ENCODE measurements at places on chromosomes 16 and 17.

DNA sequence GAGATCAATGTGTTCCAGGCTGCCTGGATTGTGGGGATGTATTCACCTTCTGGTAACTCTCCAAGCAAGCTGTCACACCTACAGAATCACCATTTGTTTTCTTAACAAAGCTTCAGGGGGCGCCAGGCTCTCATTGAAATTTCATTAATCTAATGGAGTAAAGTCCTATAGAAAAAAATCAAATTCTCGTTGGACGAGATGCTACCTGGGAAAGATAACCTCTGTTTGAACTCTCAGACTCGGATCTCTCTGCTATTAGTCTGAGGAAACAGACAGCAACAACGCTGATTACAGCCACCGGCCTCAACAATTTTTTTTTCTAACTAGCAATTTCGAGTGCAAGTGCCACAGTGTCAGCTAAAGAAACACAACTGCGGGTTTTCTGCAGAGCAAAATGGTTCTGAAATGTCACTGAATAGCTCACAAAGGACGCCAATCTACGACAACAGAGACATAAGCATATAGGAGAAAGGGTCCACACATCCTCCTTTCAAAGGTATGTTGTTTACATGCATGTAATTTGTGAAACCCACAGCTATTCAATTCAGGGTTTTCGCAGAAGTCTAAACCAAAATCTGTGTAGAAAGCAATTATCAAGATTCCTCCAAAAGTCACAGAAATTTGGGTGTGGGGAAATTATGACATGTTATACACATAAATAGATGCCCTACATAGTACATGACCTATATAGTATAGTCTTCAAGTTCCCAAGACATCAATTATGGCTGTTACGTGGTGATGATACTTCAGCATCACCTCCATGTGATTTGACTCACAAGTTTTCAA, 135.8 kb downstream of the SKAP1 start:
- no peak for DNase-seq

GRCh38 chr16:81624760-81625543, 154.1 kb upstream of the PLCG2 start:
- no peak for DNase-seq

- peak; percentile 35 for DNase-seq
Measured at GRCh38 chr17:7043497-7044198, at the start of gene SLC16A11. Gene SLC16A11, minus strand, starts transcription at chr17:7044092. Its CDS starts 579 bp downstream, at chr17:7043513.

GRCh38 chr16:11610121-11610505, 23.4 kb upstream of the LITAF start:
- no peak for DNase-seq

DNA sequence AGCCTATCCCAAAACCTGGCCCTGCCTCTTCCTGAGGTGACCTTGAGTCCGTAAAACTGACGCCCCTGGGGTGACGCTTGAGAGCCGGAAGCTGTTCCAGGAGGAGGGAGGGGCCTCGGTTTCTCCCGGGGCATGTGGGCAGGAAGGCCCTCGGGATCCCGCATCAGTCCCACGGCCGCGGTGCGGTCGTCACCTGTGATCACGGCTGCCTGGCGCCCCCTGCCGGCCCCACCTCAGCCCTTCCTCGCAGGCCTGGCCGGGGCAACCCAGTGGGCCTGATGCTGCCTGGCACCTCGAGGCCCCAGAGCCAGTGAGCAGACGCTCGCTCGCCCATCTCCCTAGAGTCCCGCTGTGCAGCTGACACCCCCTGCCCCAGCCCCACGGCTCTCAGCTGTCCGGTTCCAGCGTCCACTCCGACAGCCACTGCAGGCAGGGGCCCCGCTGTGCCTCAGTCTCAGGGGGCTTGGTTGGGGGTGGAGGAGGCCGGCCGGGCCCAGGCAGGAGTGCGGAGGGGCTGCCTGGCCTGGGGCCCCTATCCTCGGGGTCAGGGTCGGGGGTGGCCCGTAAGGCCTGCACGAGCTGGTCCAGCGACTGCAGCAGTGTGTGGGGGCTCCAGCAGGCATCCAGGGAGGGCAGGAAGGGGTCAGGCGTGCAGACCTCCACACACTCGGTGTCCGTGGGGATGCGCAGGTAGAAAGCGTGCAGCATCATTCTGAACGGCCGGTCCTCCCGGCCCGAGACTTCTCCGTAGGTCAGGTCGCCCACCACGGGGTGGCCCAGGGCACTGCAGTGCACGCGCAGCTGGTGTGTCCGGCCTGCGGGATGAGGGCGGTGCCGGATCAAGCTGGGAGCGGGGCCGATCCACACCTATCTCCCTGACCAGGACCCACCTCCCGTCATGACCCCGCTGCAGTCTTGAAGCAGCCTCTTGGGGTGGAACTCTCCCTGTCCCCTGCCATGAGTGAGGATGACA, 2.3 kb downstream of the RPUSD1 start:
- DNase-seq: peak; percentile 81

DNA sequence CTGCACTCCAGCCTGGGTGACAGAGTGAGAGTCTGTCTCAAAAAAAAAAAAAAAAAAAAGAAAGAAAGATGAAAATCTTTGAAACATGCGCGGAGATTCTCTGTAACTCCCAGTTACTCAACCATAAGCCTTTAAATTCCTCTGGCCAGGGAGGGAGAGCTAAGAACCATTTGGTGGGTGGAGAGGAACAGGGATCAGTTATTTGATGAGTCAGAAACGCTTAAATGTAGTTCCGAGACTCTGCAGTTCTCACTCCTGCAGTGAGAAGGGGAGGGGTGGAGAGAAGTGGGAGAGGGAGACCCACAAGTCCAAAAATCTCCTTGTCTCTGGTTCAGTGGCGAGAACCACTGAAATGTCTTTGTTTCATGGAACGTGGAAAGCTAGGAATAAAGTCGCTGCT, 266.7 kb downstream of the SOX9 start:
- no peak for DNase-seq

DNA sequence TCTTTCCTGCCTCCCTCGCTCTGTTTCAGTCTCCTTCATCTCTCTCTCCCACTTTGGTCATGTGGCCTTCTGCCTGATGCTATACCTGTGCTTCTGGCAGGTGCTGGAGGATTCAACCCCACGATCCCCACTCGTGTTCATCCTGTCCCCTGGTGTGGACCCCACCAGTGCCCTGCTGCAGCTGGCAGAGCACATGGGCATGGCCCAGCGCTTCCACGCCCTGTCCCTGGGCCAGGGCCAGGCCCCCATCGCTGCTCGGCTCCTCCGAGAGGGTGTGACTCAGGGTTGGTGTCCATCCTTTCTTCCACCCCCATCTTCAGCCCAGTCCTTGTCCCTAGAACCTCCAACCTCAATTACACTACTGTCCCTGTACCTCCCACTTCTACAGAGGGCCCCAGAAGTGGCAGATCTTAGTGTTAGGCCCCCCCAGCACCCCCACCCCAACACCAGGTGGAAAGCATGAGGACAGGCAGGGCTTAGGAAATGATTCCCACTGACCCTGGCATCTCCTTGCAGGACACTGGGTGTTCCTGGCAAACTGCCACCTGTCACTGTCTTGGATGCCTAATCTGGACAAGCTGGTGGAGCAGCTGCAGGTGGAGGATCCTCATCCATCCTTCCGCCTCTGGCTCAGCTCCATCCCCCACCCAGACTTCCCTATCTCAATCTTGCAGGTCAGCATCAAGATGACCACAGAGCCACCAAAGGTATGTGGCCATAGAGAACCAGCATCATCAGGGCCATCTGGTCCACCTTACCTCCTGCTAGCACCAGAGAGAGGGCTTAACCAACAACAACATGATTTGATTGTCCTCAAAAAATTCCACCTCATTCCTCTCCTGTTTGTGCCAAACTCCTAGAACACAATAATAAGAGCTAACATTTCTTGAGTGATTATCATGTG, 9.7 kb upstream of the KDM6B start:
- DNase-seq: no peak

DNA sequence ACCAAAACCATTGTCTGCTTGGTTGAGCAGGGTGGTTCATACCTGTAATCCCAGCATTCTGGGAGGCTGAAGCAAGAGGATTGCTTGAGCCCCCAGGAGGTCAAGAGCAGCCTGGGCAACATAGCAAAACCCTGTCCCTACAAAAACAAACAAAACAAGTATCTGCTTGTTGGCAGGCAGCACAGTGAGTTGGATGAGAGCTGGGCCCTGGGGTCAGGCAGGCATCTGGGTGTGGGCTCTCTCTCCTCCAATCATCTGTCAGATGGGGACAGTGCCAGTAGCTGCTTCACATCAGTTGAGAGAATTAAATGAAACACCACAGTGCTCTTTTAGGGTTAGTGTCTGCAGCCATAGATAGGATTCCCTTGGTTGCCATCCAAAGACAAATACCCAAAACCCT, 5.8 kb downstream of the ARMC7 start:
- no peak for DNase-seq

- DNase-seq: no peak
Measured at GRCh38 chr17:66652840-66653507, 181.9 kb upstream of the CACNG5 start.

GRCh38 chr17:68676856-68677255, 75.7 kb upstream of the FAM20A start:
- DNase-seq: no peak

GRCh38 chr17:2083613-2084035, 28.7 kb downstream of the HIC1 start:
- no peak for DNase-seq

GRCh38 chr16:31200821-31201568, 1.6 kb downstream of the PYCARD start:
- DNase-seq: no peak

DNA sequence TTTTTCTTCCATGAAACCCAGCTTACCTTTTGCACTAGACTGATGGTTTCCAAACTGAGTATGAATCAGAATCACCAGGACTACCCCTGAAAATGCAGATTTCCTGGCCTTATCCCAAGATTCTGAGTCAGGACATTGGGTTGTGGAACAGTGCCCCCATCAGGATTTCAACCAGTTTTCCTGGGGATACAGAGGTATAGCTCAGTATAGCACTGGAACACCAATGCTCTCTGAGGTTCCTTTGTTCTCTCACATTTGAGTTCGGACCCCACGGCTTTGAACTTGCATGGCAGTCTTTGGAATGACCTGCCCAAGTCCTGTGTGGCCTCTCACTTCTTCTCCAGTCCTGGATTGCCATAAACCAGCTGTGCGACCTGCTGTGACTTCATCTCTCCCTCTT, 12.8 kb upstream of the CCL8 start:
- DNase-seq: no peak

GRCh38 chr17:79609049-79609589, 1.7 kb downstream of the RBFOX3 start:
- no peak for DNase-seq

- DNase-seq: peak; percentile 56
Measured at GRCh38 chr17:75105126-75106080, 4.4 kb upstream of the ARMC7 start.

DNA sequence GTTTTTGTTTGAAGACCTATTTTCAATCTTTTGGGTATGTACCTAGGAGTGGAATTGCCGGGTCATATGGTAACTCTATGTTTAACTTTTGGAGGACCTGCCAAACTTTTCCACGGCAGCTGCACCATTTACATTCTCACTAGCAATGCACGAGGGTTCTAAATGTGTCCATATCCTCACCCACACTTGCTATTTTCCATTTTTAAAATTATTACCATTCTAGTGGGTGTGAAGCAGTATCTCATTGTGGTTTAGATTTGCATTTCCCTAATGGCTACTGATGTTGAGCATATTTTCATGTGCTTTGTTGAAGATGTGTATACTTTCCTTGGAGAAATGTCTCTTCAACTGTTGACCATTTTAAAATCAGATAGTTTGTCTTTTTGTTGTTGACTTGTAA, 60.3 kb upstream of the HAPSTR1 start:
- no peak for DNase-seq

GRCh38 chr17:8326511-8327302, 12.9 kb upstream of the ODF4 start:
- peak; percentile 65 for DNase-seq

Data from GM12891 (cell line).